ENCODE measurements at places on chromosomes 11 and 22.
A peak's percentile ranks its signal among the peaks of the same experiment; 100 is the strongest.

GRCh38 chr11:72439455-72439854, 5.1 kb upstream of the CLPB start:
- no peak for DNase-seq

DNA sequence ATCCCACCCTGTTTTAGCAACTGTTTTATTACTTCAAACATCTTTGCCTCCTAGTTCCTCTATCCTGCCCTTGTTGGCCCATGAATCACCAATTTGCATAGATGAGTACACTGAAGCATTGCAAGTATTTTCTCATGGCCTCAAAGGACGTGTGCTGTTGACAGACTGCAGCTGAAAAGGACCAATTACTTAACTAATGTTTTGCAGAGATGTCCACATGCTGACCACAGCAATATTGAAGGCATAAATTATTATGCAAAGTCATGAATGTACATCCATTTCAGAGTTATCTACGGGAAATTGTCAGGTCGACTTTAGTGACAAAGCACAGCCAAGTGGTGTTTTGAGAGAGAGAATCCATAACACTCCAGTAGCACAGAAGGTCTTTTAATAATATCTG, 64.8 kb downstream of the CADM1 start:
- no peak for DNase-seq

DNA sequence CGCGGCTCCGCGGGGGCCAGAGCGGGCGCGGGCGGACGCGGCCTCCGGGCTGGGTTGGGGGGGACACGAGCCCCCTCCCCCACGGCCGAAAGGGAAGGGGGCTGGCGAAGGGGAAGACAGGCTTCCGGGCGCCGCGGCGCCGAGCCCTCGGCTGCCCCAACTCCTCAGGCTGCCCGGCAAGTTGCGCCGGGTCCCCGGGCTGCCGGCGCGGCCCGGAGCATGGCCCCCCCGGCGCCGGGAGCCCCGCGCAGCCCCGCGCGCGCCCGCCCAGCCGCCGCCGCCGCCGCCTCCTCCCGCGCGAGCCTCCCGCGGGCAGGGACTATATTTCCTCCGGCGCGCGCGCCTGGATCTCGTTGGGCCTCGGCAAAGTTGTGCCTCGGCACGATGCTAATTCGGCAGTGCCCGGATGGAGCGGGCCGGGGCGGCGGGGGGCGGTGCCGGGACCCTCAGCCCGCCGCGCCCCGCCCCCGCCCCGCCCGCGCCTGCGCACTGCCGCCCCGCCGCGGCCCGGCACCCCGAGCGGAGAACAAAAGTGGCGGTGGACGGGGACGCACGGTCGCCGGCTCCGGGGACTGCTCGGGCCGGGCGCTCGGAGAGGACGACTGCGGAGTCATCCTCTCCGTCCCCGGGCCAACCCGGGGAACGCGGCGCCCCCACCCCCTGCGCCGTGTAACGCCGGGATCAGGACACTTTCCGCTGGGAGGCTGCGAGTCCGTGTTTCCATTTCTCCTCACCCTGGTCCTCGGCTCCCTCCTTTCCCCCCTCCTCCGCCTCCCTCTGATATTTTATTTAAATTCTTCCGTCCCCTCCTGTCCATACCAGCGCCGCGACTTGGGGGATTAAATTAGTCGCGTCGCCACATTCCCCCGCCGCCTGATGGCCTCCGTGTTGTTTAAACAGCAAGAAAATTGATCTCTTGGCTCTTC, at the start of gene PHF21B:
Gene PHF21B (minus strand): TSS at position 400 of the 926 bp plus-strand sequence. CDS start 456 bp downstream, outside the sequence.
- peak; percentile 52 for DNase-seq

DNA sequence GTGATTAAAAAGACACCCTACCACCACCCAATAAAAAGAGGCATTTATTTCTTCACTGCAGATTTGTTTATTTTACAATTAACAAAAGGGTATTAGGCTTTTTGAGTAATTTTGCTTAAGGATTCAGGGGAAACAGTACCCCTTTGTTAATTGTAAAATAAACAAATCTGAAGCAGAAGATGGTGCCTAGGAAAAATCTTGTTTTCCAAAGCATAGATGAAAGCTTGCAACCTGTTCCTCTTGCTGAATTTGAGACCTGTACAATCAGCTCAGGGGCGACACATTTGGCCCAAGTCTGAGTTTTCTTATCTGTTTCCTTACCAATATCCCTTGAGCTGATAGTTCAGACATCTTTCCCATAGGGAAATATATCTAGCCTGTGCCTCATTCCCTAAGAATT, 171.9 kb downstream of the GRIA4 start:
- no peak for DNase-seq

DNA sequence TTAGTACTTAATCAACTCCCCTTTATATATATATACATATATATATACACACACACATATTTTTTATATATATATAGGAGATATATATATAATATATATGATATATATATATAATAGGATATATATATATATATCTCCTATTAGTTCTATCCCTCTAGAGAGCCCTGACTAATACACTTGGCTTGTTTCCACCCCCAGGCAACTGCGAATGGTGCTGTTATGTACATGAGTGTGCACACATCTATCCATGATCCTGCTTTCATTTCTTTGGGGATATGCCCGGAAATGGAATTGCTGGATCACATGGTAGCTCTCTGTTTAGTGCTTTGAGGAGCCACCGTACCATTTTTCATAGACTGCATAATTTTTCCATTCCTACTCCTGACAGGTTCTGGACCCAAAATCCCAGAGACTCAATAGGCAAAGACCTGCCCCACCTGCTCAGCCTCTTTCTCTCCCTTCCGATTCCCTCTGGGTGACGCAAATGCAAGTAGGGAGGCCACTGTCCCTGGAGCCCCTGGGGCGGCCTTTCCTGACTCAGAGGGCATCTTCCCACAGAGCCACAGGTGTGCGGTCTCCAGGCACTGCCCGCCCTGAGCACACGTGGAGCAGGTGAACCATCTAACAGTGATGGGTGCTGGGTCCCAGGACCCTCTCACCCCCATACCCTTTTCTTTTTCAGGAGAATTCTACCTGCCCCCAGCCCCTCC, 12.0 kb downstream of the FGF3 start:
- no peak for DNase-seq

DNA sequence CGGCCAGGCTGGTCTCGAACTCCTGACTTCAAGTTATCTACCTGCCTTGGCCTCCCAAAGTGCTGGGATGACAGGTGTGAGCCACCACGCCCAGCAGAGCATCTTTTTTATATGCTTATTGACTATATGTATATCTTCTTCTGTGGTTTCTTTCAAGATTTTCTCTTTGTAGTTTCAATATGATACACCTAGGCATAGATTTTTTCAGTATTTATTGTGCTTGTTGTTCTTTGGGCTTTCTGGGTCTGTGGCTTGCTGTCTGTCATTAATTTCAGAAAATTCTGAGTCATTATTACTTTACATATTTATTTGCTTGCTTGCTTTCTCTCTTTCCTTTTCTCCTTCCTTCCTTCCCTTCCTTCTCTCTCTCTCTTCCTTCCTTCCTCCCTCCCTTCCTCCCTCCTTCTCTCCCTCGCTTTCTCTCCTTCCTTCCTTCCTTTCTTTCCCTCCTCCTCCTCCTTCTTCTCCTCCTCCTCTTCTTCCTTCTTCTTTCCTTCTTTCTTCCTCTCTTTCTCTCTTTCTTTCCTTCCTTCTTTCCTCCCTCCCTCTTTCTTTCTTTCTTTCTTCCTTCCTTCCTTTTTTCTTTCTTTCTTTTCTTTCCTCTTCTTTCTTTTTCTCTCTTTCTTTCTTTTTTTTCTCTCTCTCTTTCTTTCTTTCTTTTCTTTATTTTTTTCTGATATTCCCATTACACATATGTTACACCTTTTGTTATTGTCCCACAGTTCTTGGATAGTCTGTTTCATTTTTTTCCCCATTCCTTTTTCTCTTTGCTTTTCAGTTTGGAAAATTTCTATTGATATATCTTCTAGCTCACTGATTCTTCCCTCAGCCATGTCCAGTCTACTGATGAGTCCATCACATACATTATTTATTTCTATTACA, 10.9 kb upstream of the DCHS1 start:
- no peak for DNase-seq

GRCh38 chr11:63508009-63508408, 2.1 kb downstream of the LGALS12 start:
- DNase-seq = no peak

DNA sequence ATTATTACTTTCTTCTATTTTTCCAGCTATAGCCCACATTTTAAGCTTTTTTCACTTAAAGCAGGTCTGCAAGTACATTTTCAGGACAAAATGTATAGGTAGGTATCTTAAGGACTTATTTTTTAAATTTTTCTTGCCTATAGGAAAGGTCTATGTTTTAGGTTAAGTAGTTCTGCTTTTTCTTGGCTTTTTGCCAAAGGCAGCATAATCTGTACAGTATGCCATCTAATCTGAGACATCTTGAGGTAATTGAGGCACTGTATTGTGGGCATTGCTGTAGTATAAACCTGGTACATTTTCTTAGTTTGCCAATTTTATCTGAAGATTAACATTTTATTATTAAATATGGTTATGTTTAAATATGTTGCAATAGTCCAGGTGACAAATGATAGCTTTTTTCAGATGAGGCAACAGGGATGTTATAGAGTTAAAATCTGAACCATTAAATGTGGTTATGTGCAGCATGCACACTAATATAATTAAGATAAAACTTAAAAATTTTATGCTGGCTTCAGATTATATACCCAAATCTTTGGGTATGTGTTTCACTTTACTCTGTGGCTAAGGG, 42.9 kb downstream of the QSER1 start:
- no peak for DNase-seq

- DNase-seq = no peak
Measured at GRCh38 chr11:12292766-12293165, 84.6 kb upstream of the PARVA start.

- DNase-seq = no peak
Measured at GRCh38 chr11:132501356-132501755, 1030.9 kb downstream of the OPCML start.

GRCh38 chr11:126127898-126128297, 65.2 kb upstream of the CDON start:
- no peak for DNase-seq

DNA sequence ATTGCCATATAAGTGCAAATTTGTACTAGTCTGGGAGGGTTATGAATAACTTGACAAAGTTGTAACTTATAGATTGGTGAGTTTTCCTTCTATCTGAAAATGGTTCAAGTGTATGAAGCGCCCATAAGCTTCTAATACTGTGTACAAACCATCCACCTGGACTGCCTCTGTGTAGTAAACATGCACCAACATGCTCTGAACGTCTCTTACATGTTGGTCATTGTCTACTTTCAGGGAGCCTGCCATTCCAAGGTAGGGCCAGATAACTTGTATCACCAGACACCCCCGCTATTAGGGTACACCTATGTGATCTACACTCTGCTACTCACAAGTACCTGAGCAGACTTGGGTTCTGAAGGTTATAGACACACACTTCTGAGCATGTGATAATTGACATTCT, 735.5 kb upstream of the API5 start:
- no peak for DNase-seq

- DNase-seq = no peak
Measured at GRCh38 chr22:31841078-31841827, 87.4 kb downstream of the DEPDC5 start.

DNA sequence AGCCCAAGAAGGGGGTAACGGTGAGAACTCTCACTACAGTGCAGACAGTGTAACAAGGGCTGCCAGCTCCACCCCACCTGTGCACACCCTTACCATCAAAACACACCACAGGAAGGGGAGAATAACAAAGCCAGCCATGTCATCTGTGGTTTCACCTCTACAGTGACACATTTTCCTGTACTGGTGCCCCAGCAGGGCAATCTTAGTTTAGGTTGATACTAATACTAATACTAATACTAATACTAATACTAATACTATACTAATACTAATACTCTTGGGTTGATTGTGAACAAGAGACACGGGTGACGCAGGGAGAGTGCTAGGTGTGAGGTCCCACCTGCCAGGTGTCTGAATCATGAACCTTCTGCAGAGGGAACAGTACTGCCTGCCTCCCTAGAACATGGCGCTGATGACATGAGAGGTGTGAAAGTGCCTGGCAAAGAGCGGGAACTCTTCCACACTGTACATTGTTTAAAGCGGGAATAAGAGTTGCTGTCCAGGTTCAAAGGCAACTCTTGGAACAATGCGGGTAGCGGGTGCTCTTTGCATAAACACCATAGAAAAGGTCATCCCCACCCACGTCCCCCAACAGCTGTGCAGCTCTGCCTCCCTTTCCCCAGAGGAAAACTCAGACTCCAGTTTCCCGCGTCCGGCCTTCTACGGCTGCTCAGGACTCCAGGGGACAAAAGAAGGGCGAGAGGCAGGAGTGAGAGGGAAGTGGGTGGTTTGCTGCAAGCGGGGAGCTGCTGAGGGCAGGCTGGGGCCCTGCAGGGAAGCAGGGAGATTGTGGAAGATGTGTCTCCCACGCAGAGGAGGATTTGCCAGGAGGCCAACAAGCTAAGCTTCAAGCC, 25.0 kb upstream of the TMPRSS4 start:
- no peak for DNase-seq

DNA sequence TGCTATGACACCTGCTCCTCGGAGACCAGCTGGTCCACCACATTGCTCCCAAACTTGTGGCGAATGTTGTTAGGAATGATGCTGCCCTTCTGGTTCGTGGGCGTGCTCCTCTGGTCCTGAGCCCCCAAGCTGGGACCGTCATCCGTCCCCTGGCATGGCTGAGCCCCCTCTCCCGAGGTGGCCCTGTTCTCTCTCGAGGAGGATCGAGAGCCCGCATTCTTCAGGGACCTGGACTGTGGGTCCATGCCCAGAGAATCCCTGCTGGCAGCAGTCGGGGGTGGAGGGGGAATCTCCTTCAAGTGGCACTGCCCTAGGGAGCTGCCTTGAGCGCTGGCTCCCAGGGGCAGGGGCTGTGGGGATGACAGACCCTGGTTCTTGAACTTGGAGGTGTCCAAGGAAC, 17.4 kb downstream of the TST start:
- no peak for DNase-seq

- no peak for DNase-seq
Measured at GRCh38 chr11:92967178-92967577, 2.3 kb upstream of the MTNR1B start.

- DNase-seq = no peak
Measured at GRCh38 chr22:17994424-17995108, 29.8 kb downstream of the MICAL3 start.

GRCh38 chr22:30036656-30037055, 43.6 kb upstream of the HORMAD2 start:
- no peak for DNase-seq

- no peak for DNase-seq
Measured at GRCh38 chr22:19174106-19175025, 4.2 kb downstream of the SLC25A1 start.

- no peak for DNase-seq
Measured at GRCh38 chr11:12108875-12109453, 1.4 kb upstream of the MICAL2 start.

- DNase-seq = no peak
Measured at GRCh38 chr11:95506777-95507176, 275.8 kb upstream of the SESN3 start.

Measured in NT2/D1 (cell line).